ENCODE measurements at places on chromosomes 1 and 21.

DNA sequence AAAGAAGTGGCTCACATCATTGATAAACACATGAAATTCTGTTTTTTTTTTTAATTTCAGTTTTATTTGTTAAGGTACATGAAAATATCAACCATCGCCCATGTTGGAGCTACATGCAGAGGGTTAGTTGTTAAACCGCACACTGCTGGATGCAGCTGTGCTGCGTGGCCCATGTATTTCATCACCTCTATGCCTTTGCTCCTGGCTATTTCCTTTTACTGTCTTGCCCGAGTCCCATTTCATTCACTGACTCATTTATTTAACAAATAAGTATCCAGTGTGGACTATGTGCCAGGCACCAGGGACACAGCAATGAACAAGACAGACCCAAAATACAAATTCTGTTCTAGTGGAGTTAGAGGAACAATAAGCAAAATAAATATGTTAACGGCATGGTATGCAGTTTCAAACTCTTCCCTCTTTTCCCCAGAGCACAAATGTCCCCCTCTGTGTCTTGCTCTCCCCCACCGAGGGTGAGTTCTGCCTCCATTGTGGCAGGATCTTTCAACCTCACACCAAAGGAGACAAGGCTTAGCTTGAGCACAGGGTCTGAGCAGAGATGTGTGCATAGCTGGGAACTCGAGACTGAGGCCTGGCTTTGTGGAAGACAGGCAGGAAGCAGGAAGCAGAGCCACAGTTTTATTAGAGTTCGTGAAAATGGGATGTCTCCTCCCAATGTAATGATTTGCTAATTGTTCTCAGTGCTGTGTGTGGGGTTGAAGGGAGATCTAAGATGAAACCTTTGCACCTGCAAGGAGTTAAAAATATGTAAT is 44.6 kb downstream of the MAN1C1 start:
- DNase-seq, result no peak

DNA sequence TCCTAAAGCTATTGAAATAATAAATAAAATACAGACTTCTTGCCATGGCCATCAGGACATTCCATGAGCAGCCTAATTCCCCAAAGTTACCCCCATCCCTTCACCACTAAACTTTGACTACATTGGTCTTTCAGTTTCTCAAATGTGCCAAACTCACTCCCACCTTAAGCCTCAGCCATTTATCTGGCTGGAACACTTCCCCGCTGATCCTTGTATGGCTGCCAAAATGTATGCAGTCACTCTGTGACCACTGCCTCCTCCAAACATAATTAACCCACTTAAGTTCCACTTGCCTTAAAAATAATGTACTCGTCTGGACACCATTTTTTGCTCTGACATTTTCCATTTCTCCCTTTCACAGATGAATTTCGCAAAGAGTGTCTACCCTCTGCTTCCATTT is 407.4 kb downstream of the NTNG1 start:
- DNase-seq, result no peak

DNA sequence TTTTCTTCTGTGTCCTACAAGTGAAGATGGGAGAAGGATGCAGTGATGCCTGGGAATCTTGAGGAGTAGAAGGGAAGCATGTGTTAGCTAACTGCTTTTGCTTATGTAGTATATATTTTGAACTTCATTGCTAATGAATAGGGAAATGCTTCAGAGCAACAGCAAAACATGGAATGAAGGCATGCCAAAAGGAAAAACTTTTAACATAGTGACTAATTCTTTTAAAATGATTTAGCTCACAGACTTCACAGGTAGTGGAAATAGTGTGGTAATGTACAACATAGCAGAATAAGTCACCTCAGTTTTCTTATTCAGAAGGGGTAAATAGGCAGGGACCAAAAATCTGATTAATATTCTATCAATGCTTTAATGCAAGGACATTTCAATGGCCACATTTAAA is 95.5 kb downstream of the LYPLAL1 start:
- no peak for DNase-seq

GRCh38 chr1:185674201-185674600 is 60.0 kb upstream of the HMCN1 start:
- DNase-seq, result no peak

DNA sequence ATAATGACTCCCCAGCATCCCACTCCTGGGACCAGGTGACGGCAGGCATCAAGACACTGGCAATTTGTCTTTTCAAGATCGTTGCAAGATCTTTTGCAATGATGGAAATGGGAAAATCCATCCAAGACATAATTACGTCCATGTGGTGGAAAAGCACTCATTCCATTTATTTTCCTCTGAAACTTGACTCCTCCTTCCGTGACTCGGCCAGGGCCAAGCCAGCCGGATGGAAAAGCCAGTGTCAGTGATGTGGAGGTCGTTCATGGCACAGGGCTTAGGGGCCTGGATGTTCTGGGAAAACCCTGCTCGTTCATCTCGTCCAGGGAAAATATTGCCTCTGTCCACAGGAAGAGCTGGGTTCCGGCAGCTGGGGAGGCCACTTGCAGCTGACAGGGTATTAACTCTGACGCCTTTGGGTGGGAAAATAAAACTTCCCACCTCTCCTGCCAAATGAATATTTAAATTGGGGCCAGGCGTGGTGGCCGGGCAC is 46.2 kb downstream of the C1orf198 start:
- DNase-seq, result no peak

- no peak for DNase-seq
These were observed 5.0 kb downstream of the MYOCOS start for GRCh38 chr1:171627020-171627419.

GRCh38 chr1:169132512-169133227 is 26.2 kb downstream of the ATP1B1 start:
- no peak for DNase-seq

GRCh38 chr1:7228252-7228961 is 443.2 kb downstream of the CAMTA1 start:
- no peak for DNase-seq

All from stimulated activated CD8-positive, alpha-beta memory T cell treated with anti-CD3 and anti-CD28 coated beads, Interleukin-2, amount 100 ng/mL, for 1 hour (primary cell).